ENCODE measurements at places on chromosomes 5 and 9.

DNA sequence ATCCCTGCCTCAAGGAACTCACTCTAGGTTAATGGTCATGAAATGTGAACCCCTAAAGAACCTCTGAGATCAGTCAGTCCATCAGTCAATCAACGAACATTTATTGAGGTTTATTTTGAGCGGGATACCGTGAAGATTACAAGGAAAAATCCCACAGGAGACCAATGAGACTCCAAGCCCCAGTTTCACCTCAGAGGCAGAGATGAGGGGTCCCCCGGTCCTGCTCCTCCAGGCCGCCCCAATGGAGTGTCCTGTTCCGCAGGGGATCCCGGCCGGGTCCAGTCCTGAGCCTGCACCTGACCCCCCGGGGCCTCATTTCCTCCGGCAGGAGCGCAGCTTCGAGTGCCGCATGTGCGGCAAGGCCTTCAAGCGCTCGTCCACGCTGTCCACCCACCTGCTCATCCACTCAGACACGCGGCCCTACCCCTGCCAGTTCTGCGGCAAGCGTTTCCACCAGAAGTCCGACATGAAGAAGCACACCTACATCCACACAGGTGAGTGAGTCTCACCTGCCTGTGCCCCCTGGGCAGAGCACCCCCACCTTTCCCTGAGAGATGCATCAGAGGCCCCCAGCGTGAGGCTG, 11.0 kb downstream of the GFI1B start:
- no peak for DNase-seq

DNA sequence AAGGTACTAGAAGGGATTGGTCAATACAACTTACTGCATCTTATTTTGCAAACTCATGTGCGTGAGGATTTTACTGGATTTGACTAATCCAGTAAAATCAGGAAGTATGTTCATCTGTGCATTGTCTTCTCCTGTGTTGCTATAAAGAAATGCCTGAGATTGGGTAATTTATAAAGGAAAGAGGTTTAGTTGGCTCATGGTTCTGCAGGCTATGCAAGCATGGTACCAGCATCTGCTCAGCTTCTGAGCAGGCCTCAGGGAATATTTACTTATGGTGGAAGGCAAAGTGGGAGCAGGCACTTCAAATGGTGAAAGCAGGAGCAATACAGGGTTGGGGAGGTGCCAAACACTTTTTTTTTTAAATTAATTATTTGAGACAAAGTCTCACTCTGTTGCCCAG, 2199.5 kb upstream of the WWC1 start:
- DNase-seq, result no peak

DNA sequence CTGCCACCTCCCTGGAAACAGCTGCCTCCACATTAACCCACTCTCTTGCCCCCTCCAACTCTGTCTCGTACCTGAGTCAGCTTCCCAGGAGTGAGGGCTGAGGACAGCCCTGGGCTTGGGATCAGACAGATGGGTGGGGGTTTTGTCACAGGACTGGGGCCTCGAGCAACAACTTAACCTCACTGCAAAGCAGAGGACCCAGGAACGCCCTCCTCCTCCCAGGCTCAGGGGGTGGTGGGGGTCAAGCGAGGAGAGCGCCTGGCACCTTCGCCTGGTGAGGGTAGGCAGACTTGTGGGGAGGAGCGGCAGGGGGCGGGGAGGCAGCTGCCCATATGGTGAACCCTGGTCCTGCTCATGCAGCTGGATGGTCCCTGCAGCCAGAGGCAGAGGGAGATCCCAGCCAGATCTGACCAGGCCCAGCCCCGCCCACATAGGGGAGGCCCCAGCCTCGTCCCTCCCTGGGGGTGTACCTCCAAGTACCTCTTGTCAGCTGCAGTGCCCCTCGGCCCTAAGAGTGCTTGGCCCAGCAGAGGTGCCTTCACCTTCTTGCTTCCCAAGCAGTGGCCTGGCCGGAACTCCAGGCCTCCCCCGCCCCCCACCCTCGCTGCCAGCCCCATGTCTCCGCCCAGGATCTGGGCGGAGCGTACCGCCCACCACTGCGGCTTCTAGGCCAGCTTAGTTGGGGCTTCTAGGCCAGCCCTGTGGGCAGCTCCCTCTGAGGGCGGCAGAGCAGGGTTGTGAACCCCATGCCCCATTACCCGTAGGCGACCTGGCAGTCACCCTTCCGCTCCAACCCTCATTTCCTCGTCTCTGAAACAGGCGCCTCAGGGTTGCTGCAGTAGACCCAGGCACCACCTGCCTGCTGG, at the start of gene SARDH:
Gene SARDH (minus strand): TSS at position 579 of the 866 bp plus-strand sequence. CDS start 4,179 bp downstream, outside the sequence.
- DNase-seq, result peak; percentile 56

DNA sequence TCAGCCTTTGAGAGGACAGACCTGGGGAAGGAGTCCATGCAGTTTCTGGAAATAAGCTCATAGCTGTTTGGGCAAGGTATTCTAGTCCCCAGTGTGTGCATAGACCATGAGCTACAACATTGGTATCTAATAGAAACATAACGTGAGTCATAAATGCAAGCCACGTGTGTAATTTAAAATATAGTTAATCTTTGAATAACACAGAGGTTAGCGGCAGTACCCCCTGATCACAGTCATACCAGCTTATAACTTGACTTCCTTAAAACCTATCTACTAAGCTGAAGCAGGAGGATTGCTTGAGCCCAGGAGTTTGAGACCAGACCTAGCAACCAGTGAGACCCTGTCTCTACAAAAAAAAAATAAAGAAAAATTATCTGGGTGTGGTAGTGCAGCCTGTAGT, 46.4 kb upstream of the CPEB4 start:
- DNase-seq, result no peak

DNA sequence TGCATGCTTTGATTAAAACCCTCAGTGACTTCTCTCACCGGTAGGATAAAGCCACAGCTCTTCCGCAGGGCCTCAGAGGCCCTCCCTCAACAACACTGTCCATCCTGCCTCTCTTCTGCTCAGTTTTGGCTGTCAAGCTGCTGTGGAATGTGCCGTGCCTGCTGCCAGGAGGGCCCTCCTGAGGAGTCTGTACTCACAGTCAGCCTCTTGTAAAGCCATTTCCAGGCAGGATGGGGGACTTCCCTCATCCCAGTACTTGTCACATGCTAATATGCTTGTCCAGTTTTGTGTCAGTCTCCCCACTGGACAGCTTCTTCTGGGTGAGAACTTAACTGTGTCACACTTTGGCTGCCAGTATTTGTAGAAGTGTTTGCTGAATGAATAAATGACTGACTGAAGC, 13.9 kb upstream of the DDX41 start:
- DNase-seq, result no peak

DNA sequence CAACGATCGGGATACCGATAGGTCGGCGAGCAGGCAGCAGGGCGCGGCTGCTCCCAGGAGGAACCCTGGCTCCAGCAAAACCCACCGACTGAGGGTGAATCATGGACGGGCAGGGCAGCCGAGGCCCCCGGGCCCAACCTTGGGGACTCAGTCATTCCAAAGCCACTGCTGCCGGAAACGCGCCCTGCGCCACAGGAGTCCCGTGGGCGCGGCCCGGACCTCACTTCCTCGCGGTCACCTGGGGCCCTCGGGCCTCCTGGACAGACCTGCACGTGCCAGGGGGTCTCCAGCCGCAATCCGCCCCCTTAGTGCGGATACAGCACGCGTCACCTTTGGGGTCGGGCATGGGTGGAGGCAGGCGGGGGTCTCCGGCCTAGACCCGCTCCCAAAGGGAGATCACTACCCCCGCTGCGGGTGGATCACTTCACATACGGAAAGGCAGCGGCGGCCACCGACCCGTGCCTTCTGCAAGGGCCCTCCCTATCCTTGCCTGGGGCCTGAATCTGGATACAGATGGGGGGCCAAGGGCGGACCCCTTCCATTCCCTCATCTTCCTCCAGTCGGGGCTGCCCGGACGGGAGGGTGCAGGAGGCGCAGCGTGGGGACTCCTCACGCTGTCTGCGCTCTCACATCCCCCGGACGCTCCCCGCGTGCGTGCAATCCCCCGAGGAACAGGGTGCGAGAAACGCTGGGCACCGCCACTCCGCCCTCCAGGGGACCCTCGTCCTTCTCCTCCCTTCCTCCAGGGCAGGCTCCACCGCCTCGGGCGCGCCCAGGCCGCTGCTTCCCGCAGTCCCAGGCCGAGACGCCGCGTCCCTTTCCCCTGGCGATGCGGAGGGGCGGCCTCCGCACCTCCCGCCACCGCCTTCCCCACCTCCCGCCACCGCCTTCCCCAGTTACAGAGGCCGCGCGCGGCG, 586 bp downstream of the TXN start:
- DNase-seq, result peak; percentile 78

DNA sequence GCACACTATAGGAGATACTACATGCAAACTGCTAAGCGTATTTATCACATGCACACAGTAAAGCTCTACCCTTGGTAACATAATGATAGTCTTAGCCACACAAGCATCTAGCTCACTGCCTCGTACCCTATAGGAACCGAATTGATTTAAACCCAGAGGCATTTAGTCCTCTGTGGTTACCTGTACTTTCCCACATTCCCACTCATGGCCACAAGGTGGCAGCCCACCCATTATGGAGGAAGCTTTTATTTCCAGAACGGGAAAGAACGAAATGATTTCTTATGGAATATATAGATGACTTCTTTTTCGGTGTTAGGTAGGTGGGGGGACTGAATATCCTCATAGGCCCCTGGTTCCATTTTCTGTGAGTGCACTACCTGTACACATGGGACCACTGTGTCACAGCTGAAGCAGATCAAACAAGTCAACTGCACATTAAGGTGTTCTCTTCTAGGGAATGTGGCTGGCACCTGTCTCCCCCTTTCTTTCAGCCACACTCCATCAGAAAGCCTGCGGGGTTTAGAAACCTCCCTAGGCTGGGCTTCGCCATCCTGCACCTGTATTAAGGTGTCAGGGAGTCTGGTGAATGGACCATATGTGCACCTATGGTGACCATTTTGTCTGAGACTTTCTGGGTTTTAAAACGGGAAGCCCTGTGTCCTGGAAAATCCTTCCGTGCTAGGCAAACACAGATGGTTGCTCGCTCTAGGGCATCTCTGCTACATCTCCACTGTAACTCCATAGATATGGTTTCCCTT, 313.2 kb downstream of the SLIT3 start:
- peak; percentile 76 for DNase-seq

GRCh38 chr9:33354651-33355211, 47.6 kb downstream of the AQP7 start:
- no peak for DNase-seq

DNA sequence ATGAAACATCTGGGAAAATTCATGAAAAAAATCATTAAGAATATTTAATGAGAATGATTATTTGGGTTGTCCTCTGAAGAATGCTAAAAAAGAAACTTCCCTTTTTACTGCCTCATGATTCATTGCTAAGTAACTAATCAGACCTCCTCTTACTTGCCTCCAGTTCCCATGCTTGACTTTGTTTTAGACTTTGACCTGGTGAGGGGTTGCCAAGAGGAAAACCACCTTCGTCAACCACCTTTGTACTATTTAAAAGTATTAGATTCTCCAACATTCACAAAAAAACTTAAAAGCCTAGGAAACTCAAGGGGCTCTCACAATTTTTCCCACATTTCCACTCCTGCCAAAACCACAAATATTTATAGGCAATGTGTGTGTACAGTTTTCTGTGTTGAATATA, 115.2 kb upstream of the ST8SIA4 start:
- no peak for DNase-seq

DNA sequence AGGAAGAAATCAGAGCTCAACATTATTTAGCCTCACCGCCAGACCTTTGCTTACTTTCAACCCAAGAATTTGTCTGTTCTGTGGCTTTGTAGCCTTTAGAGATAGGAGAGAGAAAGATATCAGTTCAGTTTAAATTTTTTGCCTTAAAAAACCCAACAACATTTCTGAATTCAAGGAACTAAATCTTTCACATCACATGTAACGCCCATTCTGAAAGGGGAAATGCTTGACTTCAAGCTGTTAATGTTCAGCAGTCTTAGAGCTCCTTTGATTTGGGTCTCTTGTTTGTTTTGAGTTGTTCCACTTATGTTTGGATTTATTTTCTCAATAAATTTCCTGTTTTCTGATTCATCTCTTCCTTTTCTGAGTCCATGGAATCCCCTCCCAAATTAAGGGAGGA, 294.5 kb downstream of the ARHGAP26 start:
- no peak for DNase-seq

GRCh38 chr5:68954618-68954910, 139.2 kb upstream of the SLC30A5 start:
- DNase-seq, result peak; percentile 73

DNA sequence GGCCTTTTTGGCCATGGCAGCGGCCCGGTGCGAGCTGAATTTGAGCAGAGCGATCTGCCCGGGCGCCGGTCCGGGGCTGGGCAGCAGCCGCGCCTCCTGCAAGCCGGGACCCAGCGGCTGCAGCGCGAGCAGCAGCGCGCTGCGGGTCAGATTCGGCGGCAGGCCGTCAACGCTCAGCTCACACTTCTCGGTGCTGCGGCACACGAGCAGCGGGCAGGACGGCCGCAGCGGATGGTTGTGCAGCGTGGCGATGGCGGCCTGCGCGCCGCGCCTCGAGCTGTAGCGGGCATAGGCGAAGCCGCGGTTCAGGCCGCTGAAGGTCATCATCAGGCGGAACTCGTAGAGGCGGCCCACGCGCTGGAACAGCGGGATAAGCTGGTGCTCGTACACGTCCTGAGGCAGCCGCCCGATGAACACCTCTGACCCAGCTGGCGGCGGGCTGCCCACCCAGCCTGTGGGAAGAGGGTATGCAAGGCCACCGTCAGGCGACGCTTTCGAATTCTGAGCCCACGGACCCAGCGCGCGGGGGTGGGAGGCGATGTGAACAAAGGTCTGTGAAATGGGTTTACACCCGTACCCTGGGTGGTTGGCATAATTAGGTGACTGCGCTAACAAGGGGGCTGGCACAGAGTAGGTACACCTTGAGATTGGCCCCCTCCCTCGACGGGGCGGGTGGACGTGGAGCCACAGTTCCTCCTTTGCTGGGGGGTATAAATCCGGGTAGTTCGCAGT, 755 bp downstream of the DND1 start:
- DNase-seq, result no peak

DNA sequence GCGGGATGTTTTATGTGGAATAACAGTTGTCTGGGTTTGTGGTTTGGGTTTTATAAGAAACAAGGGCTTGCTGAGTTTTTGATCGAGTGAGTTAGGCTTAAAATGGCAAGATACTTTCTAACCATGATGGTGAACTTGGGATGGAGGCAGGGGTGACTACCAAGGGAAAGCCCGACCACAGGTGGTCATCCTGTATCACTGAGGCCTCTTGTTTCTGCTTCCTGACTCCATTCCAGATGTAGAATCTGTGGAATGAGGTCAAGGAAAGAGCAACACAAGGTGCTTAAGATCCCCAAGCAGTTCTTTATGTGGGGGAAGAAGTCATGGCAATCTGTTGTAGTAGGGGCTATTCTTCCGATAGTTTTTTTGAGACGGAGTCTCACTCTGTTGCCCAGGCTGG, 122.3 kb downstream of the GOLPH3 start:
- no peak for DNase-seq

DNA sequence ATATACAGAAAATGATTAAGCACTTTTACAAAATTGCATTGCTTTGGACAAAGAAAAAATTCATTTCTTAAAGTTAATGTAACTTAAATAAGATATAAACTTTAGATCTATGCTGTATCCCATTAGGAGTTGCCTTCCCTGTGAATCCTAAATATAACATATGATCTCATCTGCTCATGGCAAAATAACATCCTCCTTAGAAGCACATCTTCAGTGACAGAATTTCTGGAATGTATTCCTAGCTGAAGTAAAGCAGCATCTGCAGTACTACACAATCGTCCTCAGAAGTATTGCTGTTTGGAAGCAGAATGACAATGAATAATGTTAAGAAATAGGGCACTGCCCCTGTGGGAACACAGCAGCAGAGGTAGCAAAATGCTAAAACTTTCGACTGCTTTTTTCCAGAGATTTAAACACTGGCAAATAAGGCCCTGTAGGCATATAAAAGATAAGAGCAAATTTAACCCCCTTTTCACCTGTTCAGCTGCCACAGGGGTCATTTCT, 571.0 kb downstream of the PTPRD start:
- no peak for DNase-seq
